ENCODE measurements at places on chromosomes 11 and 22.
A peak's percentile ranks its signal among the peaks of the same experiment; 100 is the strongest.

GRCh38 chr11:64204464-64204989 is 2.0 kb upstream of the FERMT3 start:
- DNase-seq, result peak; percentile 84

GRCh38 chr11:63042596-63042995 is 27.0 kb upstream of the SLC22A8 start:
- DNase-seq, result no peak

- no peak for DNase-seq
Observed at GRCh38 chr11:59195586-59195985, 17.1 kb downstream of the MPEG1 start.

- DNase-seq, result no peak
Observed at GRCh38 chr22:47374273-47374771, 611.9 kb downstream of the TBC1D22A start.

DNA sequence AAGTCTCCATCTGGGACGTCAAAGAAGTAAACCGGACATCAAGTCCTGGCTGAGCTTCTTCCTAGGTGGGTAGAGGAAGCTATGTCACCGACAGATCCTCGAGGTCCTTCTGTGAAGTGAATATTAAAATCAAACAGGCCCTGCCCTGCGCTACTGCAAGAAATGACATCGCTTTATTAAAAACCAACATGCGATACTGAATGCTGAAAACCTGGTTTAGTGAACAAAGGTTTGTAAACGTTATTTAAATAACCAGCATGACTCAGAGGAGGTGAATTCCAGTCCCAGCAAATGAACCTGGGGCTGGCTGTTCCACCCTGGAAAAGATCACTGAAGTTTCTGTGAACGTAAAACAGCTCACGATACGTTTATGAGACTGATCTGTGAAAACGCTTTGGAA is 645 bp downstream of the RTCB start:
- peak; percentile 44 for DNase-seq

DNA sequence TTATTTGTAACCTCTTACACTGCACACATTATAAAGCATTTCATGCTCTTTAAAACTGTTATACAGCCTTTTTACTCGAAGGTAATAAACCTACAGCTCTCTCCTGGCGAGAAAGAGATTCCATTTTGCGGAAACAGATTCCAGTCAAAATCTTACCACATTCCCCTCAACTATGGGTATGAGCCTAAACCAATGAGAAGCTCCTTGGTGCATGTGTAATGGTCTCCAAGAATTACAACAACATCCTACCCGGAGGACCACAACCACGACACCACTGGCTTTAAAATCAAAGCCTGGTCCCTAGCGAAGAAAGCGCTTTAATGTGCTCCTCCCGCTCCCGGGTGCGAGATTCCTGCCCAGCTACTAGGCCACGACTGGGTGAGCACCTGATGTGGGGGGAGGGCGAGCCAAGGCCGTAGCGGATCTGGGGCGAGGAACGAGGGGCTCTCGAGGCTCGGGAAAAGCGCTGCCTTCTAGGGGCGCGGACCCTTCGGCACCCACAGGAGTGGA is 821 bp downstream of the CELF1 start:
- DNase-seq, result peak; percentile 85

GRCh38 chr11:64276653-64277431 is 7.6 kb downstream of the BAD start:
- no peak for DNase-seq

GRCh38 chr11:2089536-2090165 is 49.5 kb downstream of the IGF2 start:
- peak; percentile 81 for DNase-seq

- DNase-seq, result no peak
Observed at GRCh38 chr22:35384527-35384926, 3.6 kb downstream of the HMOX1 start.

GRCh38 chr11:118533769-118534729 is 3.1 kb downstream of the TMEM25 start:
- no peak for DNase-seq

- no peak for DNase-seq
Observed at GRCh38 chr11:117681438-117681837, 115.6 kb downstream of the DSCAML1 start.

- DNase-seq, result peak; percentile 52
Observed at GRCh38 chr11:3855808-3856491, 486 bp downstream of the STIM1 start.

DNA sequence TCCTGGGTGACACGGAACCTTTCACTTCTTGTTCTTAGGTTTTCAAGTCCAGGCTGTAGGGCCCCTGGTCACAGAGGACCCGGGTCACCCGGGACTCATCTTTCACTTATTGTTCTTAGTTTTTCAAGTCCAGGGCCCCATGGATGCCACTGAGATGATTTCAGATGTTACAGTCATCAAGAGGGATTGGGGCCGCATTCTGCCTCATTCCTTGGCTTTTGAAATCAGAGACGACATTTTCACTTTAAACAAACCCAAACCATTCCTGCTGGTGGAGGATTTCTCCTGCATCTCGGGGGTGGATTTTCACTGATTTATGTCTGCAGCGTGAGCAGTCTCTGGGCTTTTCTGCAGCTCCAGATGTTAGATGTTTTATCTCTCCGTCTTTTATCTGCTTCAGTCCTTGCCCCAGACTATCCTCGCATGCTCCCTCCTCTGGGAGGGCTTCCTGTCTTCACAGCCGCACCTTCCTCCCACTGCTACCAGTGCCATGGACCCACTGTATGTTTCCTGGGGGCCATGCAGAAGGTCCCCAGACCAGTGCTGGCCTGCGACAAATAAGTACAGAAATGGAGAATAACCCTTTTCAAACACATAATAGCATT is 27.4 kb downstream of the FBLN1 start:
- DNase-seq, result no peak

Data from mesendoderm (in vitro differentiated cells).